Right lobe of liver (tissue), 6 donors: ENCODE measurements at places on chromosomes 2 and 18. TPM values are rescaled to one million over a fixed set of nuclear protein-coding genes. Genes with fewer than 3 reads are reported as not detected.

The CD8B gene
- total RNA-seq = not detected

The CAVIN2 gene
- total RNA-seq = 8.2 TPM

The CHN1 gene
- 1.2 TPM for total RNA-seq

The ASB18 gene
- not detected for total RNA-seq

- H3K4me1 ChIP-seq = no peaks in the 10 kb centered on the region
- H3K27me3 ChIP-seq = no peaks in the 10 kb centered on the region
- no peak overlapping the region for H3K4me3 ChIP-seq
- no peaks in the 10 kb centered on the region for H3K36me3 ChIP-seq
Measured at GRCh38 chr2:168231609-168232241, 15.7 kb downstream of the STK39 start.

- H3K36me3 ChIP-seq = no peaks in the 10 kb centered on the region
- no peak for DNase-seq
- H3K4me3 ChIP-seq = no peak overlapping the region
- no peaks in the 10 kb centered on the region for H3K4me1 ChIP-seq
Measured at GRCh38 chr2:136487421-136487820, 277.9 kb upstream of the THSD7B start.

- H3K27me3 ChIP-seq = no peaks in the 10 kb centered on the region
- H3K4me3 ChIP-seq = no peak overlapping the region
- no peaks in the 10 kb centered on the region for H3K4me1 ChIP-seq
Measured at GRCh38 chr2:64328756-64329155, 125.2 kb upstream of the LGALSL start.
